ENCODE measurements at places on chromosomes 6 and 20.

GRCh38 chr6:10412461-10413261 lies 2.2 kb downstream of the TFAP2A start:
- peak; percentile 71 for DNase-seq

DNA sequence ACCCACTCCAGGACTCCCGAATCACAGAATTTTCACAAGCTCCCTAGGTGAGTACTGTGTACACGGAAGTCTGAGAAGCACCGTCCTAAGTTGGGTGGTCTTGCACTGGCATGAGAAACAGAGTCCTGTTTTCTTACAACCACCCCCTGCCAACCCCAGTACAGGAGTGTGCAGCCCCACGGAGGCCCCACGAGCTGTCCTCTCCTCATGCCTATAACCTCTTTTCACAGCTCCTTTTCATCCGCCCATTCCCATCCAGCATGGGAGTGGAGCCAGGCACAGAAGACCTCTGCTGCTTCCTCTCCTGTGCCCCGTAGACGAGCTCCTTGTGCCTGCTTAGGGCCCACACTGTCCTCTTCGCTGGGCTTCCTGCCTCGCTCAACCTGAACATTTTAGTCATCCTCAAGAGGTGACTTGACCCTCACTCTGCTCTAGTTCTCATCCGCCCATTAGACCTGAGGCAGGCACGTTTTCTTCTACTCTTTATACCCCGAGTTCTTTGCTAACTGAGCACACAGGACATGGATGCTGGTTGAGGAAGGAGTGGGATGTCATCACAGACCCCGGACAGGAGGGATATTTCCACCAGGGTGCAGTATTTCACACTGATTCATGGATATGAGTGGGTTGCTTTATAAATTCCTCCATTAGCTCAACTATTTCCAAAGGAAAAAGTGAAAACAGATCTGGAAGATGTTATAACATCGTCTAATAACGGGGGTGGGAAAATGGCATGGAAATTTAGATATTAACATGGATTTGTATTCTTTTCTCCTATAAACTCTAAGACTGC lies 160.5 kb downstream of the TTLL2 start:
- no peak for DNase-seq

GRCh38 chr6:80531681-80532619 lies 425.5 kb downstream of the BCKDHB start:
- no peak for DNase-seq

GRCh38 chr6:91328241-91328640 lies 741.4 kb upstream of the MAP3K7 start:
- DNase-seq, result no peak

- peak; percentile 69 for DNase-seq
Measured at GRCh38 chr6:138590796-138591709, 91.8 kb upstream of the NHSL1 start.

DNA sequence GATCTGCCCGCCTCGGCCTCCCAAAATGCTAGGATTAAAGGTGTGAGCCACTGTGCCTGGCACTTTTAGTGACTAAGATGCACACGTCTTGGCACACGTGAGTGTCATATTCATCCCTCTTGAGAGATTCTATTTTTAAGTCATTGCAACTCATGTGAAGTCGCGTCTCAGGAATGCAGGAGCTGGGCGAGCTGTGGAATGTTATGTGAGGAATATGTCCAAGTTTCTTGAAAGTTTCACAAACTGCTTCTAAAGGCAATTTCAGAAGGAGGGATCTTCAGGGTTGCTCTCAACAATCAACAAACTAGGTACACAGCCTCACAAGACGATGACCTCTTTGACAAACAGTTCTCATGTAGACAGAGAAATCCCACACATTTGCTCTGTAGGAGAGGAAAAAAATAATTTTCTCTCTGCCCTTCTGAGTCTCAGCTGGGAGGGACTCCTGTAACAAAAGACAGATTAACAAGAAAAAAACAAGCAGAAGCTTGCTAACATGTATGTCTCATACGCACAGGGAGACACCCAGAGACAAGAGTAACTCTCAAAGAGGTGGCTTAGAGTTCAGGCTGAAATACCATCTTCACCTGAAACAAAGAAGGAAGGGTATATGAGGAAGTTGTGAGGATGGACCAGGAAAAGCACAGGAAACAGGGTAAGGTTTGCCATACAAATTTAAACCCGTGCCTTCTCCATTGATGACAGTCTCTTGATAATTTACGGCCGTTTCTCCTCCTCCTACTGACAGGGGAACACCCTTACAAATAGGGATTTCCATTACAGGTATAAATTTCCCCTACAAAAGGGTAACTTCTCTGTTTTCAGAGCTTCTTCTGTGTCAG lies 45.3 kb upstream of the FAM50B start:
- DNase-seq, result peak; percentile 90

DNA sequence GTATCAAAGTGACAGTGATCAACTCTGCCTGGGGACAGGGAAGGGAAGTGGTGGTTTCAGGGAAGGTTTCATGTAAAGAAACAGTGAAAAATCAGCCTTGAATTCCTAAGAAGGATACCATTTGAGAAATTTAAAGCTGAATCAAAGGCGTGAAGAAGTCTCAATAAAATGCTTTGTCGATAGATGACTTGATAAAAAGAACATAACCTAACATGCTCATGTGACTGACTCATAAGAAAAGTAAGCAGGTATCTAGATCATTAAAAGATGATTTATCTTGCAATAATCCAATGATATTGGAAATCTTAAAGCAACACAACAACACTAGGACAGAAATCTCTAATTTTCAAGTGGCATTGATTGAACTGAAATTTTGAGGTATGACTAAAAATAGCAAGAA lies 14.3 kb downstream of the EDN1 start:
- DNase-seq, result no peak

DNA sequence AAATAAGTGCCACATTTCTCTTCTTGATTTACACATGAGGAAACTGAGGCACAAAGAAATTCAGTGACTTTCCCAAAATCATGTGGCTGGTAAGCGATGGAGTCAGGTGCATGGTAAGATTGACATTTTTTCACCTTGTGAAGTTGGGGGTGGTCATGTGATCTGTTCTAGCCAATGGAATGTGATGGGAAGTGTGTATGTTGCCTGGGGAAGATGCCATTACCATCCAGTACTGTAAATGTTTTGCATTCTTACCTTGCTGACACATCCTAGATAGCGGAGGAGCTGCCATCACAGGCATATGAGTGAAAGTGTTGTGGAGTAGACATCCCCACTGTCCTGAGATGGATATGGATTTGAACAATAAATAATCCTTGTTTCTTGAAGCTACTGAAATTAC lies 499.6 kb upstream of the SULF2 start:
- peak; percentile 8 for DNase-seq

- no peak for DNase-seq
Measured at GRCh38 chr6:122389704-122390372, 9.6 kb upstream of the HSF2 start.

GRCh38 chr6:40287296-40287850 lies 299.8 kb downstream of the LRFN2 start:
- no peak for DNase-seq

GRCh38 chr6:100344321-100344720 lies 120.4 kb downstream of the SIM1 start:
- DNase-seq, result no peak

GRCh38 chr20:25016471-25016870 lies 23.9 kb upstream of the APMAP start:
- DNase-seq, result no peak

GRCh38 chr6:117110146-117110545 lies 155.2 kb upstream of the VGLL2 start:
- no peak for DNase-seq

GRCh38 chr20:24446811-24447210 lies 22.6 kb upstream of the SYNDIG1 start:
- no peak for DNase-seq

DNA sequence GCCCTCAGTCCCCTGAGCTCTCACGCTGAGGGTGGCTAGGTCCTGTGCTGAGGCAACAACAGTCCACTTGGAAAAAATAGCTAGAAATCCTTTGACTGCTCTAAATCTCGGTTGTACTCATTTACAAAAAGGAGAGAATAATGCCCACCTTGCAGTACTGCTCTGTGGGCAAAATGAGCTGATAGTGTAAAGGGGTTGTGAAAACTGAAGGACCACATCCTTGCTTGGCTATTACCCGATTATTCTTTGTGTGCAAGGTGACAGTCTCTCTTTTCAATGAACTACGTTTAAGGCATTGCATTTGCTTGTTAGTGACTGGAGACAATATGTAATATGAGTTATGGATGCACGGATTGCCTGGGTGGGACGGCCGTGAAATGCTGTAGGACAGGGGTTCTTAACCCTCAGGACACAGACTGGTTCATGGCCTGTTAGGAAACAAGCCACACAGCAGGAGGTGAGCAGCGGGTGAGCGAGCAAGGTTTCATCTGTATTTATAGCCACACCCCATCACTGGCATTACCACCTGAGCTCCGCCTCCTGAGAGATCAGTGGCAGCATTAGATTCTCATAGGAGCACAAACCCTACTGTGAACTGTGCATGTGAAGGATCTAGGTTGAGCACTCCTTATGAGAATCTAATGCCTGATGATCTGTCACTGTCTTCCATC lies 14.6 kb downstream of the SAMD3 start:
- DNase-seq, result no peak

- peak; percentile 90 for DNase-seq
Measured at GRCh38 chr6:25490018-25490801, 161.8 kb upstream of the SCGN start.

DNA sequence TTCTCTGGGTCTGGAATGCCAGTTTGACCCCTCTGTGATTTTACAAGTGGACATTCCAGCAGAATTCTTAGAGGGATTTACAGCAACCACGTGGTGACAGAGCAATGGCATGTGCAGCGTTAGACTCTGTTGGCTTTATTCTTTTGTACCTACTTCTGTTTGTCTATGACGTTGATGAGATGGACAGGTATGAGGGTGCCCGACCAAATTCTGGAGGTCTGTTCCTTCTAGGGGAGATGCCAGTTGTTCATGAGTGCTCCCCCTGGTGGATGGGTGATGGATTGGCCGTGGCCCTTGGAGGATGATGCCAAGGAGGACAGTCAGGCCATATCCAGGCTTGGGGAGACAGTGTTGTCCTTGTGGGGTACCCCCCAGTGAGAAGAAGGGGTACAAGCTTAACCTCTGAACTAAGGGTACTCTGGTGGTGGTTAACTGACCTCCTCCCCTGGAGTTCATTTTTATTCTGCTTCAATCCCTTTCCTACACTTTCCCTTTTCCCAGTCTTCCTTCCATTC lies 198.6 kb downstream of the DTNBP1 start:
- DNase-seq, result no peak

DNA sequence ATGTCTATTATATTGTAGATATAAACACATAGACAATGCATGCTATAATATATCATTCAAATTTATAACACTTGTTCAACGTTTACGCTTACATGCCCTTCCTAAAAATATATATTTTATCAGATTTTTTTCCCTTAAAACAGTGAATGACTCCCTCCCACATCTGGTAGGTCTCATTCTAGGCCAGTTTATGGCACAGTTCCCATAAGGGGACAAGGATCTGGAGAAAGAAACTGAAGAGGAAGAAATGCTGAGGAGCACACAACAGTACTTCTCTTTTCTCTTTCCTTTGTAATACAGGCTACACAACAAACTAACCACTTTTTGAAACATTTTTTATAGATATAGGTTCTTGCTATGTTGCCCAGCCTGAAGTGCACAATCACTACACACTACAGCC lies 48.6 kb upstream of the RCAN2 start:
- no peak for DNase-seq

- DNase-seq, result peak; percentile 47
Measured at GRCh38 chr6:148945301-148946021, 198.6 kb downstream of the UST start.

DNA sequence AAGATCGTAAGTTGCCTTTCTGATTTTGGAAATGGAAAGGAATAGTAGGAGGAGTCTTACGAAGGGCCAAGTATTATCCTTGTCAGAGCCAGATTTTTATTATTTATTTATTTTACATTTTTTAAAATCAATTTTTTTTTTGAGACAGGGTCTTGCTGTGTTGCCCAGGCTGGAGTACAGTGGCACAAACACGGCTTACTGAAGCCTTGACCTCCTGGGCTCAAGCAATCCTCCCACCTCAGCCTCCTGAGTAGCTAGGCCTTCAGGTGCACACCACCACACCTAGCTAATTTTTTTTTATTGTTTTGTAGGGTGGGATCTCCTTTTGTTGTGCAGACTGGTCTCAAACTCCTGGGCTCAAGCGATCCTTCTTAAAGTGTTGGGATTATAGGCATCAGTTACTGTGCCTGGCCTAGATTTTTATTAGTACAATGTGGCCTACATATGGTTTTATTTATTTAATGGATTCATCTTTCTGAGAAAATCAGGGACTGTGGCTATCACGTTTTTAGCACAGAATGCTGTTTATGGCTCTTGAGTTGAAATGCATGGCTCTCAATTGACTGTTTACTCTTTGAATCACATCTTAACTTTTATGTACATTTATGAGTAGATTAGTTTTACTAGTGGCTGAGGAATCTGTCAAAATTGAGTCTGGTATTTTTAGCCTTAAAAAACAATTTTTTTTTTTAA lies 16.7 kb downstream of the CDC5L start:
- no peak for DNase-seq

- peak; percentile 97 for DNase-seq
Measured at GRCh38 chr6:39887692-39888450, 46.4 kb downstream of the MOCS1 start.

DNA sequence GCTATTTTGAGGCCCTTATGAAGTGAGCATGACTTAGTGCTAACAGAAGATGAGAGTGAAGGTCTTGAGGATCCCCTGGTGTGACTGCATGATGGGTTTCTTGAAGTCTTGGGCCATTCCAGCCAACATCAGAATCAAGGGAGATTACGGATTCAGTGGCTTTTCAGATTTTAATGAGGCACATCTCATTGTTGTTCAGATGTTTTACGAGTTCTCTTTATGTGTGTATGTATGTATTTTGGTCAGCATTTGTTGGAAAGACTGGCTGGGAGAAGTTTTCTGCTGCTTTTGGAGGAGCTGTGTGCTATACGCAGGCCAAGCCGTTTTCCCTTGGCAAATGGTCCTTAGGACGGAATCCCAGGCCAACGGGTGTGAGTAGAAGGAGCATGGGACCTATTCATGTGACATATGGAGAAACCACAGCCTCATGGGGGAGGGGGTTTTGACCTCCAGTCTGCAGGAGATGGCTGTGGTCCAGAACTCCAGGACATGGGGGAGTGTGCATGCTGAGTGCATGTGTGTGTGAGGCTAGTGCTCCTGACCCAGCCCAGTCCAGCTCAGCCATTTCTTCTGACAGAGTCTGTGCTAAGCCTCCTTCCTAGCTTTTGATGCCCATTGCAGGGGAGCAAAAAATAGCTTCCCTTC lies 35.3 kb downstream of the CHMP4B start:
- DNase-seq, result peak; percentile 61

DNA sequence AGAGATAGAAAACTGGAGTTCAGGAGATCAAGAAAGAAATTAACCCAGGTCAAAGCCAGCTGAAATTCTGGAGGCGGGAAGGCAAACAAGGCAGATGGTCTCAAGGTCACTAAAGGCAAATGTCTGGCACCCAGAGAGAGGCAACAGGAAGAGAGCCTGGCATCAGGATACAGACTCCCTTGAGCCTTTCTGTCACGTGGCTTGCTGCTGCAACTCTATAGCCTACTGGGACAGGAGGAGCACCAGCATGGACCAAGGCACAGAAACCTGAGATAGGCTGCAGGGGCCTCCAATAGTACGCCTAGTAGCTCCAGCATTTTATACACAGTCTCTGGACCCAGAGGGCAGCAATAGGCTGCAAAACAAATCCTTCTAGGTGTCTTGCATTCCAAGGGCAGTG lies 75.1 kb downstream of the SEL1L2 start:
- DNase-seq, result no peak
